ENCODE measurements at places on chromosomes 13 and 19.
A peak's percentile ranks its signal among the peaks of the same experiment; 100 is the strongest.

- no peak for DNase-seq
These were observed 17.1 kb upstream of the IGLON5 start for GRCh38 chr19:51294211-51294976.

DNA sequence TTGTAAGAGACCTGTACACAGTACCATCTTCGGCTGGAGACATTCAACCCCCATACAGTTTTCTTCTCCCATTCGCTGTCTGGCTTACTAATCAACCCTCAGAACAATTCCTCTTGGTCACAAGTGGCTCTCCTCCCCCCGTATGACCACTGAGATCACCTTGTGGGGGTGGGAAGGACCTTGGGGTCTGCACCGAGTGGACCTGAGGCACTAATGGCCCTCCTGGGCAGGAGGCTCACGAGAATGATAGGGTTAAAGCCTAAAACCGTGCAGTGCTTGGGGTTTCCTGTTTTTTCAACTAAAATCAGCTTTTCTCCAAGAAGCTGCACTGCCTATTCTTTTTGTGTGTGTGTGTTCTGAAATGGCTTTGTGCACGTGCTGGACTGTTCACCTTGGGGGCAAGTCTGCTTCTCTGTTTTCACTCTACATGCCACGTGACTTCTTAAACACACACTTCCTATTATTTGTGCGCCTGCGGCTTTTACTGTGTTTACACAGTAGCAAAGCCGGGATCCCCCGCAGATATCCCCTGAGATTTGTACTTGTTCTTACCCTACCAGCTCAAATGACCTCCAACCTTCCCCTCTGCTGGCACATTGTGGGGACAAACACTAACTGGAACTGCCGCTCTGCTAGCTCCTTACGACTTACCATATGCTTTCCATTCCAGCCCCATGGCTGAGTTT, 12.3 kb downstream of the RBM26 start:
- DNase-seq = no peak

- DNase-seq = no peak
These were observed at the start of gene CD22 for GRCh38 chr19:35328851-35329285. Gene CD22, plus strand, starts transcription at chr19:35329187. Its CDS starts 2,854 bp downstream, at chr19:35332041.

DNA sequence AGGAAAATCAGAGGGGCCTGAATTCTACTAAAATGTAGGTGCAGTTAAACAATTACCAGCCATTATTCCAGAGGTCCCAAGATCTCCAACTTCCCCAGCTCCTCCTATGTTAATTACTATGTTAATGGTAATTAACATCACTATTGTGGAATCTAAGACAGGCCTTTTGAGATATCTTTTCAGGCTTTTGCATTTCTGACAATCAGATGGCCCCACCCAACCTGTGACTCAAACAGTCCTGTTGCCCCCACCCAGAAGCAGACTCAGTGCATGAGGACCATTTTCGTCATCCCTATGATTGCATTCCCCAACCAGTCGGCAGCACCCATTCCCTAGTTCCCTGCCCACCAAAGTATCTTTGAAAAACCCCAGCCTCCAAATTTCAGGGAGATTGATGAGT, 8.5 kb upstream of the ZNF30 start:
- no peak for DNase-seq

DNA sequence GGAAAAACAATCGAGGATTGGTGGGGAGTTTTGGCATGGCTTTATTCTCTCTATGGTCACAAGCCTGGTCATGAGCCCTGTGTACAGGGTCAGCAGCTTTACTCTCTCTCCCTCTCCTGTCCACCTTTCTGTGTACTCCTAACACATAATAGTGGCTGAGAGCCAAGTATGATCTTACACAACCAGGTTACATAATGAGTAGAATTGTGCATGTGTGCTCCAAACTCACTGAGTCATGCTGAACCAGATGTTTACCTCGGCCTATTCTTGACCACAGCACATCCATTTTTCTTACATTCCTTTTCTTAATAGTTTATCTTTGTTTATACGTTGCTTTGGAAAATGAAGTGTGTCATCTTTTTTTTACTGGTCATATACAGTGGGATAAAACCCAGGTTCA, 53.1 kb downstream of the ZNF254 start:
- DNase-seq = peak; percentile 37

DNA sequence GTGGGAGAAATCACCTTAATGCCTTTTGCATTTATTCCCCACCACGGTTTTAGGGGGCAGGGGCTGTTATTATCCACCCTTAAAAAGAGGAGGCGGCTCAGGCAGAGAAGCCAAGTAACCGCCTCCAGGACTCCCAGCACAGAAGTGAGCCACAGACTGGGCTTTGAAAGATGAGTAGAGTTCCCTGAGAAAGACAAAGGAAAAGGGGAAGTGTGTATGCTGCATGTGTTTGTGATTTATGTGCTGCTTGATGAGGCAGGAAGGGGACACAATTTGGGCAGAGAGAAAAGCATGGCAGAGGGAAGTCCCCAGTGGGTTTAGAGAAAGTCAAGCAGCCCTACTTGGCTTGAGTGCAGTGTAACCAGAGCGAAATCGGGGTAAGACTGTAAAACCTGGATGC, 85.0 kb downstream of the DOCK9 start:
- peak; percentile 14 for DNase-seq

GRCh38 chr13:24274452-24275021, 34.8 kb upstream of the C1QTNF9 start:
- DNase-seq = no peak

- DNase-seq = no peak
These were observed 5.6 kb downstream of the CEACAM7 start for GRCh38 chr19:41682437-41682836.

DNA sequence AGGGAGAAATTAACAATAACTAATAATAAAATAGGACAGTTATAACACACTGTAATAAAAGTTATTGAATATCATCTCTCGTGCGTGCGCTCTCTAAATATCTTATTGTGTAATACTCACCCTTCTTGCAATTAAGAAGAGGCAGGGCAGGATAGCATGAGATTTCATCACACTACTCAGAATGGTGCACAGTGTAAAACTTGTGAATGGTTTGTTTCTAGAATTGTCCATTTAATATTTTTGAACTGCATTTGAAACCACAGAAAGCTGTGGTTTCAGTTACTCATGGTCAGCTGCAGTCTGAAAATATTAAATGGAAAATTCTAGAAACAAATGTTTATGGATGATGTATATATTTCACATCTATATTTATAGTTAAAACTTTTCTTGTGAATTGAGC, 161.1 kb downstream of the DCT start:
- peak; percentile 16 for DNase-seq

DNA sequence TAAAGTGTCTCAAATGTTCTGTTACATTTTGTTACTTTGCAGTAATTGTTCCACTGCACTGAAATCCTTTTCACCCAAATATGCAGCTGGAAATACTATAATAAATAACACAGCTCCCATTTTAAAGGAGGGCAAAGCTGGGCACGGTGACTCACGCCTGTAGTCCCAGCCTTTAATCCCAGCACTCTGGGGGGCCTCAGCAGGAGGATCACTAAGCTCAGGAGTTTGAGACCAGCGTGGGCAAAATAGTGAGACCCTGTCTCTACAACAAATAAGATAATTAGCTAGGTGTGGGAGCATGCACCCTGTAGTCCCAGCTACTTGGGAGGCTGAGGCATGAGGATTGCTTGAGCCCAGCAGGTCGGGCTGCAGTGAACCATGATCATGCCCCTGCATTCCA, 7.5 kb upstream of the UBAC2 start:
- DNase-seq = no peak

DNA sequence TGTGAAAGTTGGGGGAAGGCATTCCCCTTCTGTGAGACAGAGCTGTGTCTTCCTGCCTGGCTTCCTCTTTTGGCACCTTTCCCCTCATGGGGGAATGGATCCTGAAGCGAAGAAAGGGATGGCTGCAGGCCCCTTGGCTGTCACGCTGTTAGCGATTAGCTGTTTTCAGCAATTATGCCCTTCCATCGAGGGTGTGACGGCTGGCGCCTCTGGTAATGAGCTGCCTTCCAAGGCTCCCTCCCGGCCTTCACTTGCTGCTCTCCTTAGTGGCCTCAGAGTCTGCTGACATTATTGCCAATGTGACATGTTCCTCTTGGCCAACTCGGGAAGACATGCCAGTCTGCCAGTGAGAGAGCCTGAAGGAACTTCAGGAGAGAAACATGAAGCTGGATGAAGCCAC, 162.1 kb downstream of the ZIC5 start:
- no peak for DNase-seq

- no peak for DNase-seq
These were observed 26.4 kb downstream of the PIN1 start for GRCh38 chr19:9861503-9861902.

- DNase-seq = no peak
These were observed 22.3 kb upstream of the SLC15A1 start for GRCh38 chr13:98774776-98775175.

Measured in EH (cell line).